ENCODE measurements at places on chromosomes 7 and 10.

DNA sequence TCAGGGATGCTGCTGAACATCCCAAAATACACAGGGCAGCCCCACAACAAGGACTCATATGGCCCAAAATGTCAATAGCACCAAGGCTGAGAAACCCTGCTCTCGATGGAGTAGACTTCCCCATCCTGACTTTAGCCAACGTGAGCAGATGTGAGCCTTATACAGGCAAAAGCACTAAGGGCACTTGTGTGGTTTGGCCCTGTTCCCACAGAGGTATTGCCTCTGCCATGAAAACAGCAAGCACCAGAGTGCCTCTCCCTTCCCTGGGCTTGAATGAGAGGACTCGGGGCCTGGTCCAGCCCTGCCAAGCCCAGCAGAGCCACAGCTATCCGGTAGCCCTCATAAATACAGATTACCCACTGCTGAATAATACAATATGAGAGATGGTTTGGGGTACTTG lies 47.5 kb downstream of the ACSM6 start:
- DNase-seq, result no peak

DNA sequence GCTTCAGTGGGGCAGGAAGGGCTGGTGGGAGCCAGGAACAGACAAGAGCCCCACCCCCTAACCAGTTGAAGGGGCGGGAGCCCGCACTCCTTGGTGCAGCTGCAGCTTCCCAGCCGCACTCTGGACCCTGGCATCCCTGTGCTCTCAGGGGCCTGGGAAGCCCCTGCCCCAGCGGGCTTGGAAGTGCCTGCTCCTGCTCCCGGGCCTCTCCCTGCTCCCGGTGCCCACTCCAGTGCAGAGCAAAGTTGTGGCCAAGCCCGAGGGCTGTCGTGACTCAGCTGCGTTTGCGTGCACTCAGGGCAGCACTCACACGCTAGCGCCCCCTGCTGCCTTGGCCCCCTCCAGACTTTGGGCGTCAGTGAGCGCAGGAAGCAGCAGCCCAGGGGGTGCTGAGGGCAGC lies 883.8 kb downstream of the LRMDA start:
- no peak for DNase-seq

- DNase-seq, result no peak
These were observed 79.2 kb downstream of the SRPK2 start for GRCh38 chr7:105309235-105310169.

DNA sequence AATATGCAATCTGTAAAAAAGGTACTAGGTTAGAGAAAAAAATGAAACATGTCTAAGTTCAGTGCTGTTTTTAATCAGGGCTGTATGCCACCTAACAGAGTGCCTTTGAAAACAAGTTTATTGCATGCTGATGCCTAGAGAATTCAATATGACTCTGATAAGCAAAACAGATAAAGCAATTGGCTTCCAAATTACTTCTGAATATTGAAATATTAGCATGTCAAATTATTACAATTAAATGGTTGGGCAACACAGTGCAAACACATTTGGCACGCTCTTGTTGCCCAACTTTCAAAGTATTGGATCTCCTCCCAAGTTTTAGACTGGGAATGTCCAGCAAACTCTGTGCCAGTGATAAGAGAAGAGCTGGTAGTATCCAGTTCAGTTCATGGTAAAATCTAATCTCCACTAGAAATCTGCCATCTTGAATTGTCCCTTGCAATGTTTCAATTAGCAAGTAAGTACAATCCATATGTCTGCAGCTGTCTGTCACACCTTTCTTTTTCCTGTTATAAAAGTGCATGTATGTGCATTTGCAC lies 65.2 kb upstream of the FAM133B start:
- no peak for DNase-seq

DNA sequence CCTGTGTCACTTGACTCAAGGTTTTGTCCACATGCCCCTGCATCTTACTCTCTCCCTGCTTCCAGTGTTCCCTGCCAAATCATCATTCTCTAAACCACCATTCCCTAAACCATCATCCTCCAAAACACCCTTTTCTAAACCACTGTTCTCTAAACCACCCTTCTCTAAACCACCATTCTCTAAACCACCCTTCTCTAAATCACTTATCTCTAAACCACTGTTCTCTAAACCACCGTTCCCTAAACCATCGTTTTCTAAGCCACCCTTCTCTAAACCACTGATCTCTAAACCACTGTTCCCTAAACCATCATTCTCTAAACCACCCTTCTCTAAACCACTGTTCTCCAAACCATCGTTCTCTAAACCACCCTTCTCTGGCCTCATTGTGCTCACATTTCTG lies 142.1 kb downstream of the CXCL12 start:
- no peak for DNase-seq

DNA sequence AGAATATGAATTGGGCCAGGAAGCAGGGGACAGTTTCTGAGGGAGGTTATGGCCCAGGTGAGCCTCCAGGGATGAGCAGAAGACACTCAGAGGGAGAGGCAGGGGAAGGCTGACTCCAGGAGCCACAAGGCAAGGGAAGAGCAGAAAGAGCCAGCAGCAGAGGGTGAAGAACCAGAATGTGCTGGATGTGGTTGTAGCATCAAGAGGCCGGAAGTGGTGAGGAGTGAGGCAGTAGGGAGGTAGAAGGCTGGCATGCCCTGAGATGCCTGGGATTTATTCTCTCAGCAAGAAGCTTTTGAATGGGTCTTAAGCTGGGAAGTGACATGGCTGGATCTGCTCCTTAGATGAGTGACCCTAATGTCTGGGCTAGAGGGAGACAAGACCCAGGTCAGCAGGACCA lies 311.7 kb downstream of the DOCK4 start:
- DNase-seq, result no peak

DNA sequence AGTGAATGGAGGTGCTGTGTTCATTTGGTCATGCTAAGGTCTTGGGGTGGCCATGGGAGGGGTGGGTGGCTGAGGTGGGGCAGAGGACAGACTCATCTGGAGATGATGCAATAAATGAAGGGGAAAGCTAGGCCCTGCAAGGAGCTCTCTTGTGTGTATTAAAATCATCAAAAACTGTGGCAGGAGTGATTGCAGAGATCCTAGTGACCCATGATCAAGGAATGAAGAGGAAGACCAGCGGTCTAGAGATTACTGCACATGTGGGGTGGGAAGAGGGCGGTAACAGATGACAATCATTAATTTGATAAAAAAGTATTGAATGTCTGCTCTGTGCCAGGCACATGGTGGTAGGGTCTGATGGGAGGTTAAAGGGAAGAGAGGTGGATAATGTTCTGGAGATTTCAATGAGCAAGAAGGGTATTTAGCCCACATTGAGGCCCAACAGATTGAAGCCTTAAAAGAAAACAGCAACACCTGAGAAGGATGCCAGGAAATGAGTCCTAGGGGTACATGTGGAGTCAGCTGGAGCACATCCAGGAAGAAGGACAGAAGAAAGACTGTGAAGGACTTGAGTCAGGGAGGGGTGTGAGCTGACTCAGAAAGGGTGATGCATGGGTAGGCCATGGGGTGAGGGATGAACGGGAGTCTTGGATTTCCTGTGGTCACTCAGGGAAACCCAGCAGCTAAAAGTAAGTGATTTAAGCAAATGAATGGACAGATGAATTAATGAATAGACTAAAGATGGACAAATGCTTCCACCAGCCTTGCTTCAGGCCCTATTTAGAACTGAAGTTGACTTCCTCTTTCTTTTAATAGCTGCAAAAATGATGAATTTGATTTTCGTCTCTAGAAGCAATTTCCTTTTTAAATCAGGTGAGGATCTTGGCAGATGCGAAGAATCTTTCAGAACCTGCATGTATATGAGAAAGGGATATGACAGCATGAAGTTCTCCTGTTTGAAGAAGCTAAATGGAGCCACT lies 83.1 kb upstream of the IGFBP3 start:
- no peak for DNase-seq

DNA sequence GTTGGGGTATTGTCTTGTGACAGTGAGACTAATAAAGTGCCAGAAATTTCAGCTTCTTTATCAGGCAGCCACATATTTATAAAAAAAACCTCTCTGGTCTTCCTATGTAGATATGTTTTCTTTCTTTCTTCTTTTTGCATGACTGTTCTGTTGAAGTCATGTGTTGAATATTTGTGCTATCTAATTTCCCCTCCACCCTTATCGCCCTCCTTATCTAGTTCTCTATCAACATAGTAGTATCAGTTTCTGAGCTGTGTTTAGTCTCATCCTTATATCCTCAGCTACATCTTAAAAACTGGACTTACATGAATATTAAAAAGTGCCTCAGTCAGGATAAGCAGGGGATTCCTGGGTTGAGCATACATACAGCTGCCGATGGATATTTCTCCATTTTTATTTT lies 53.9 kb downstream of the SEMA3D start:
- no peak for DNase-seq

DNA sequence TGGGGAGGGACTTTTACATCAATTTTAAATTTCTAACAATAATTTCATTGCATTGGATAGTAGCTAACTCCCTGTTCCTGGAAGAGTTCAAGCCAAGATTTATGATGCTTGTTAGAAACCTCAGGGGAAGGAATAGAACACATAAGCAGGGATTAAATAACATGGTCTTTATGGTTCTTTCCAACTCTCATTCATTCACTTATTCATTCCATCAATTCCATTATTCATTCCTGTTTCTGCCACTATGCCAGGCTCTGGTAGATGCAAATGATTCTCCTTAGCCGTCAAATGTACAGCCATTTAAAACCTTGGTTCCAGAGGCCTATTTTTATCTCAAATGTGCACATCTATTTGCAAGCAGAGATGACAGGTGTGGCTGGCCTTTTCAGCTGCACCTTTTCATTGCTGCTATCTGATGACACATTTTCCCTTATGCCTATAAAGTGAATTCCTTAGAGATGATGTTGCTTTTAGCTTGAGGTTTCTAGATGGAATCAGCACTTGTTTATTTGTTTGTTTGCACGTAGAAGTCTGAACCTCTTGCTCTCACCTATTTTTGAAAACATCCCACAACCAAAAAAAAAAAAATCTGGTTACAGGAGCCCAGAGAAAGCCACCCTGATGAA lies 205.7 kb upstream of the IGFBP3 start:
- DNase-seq, result no peak

- no peak for DNase-seq
These were observed 1.6 kb downstream of the VSTM4 start for GRCh38 chr10:49113741-49114141.

All from chondrocyte (in vitro differentiated cells).